Parietal lobe (tissue), 2 donors: ENCODE measurements at places on chromosomes 3 and 15. TPM values are rescaled to one million over a fixed set of nuclear protein-coding genes. Genes with fewer than 3 reads are reported as not detected.

Gene MESP1
- total RNA-seq = 2.2 TPM

Gene CLDN16
- 0.63 TPM for total RNA-seq

Gene IFT122
- 31.6 TPM for total RNA-seq

Gene MST1R
- 3.8 TPM for total RNA-seq

Gene C3orf80
- total RNA-seq = 5.6 TPM

Gene RTP1
- total RNA-seq = 0.31 TPM

Gene PSTPIP1
- total RNA-seq = not detected

Gene STRA6
- 3.1 TPM for total RNA-seq

Gene LRTM1
- total RNA-seq = not detected

Gene RBP2
- total RNA-seq = not detected

Gene GATA2
- 0.31 TPM for total RNA-seq

Gene STAC
- 14.7 TPM for total RNA-seq

Gene GPR149
- 1.9 TPM for total RNA-seq

Gene PRRT3
- 4.1 TPM for total RNA-seq

Gene INKA1
- 13.5 TPM for total RNA-seq

Gene TMEM108
- total RNA-seq = 54.1 TPM

Gene STRIT1
- not detected for total RNA-seq

Gene UACA
- 113 TPM for total RNA-seq
